ENCODE measurements at places on chromosomes 1 and 21.

- DNase-seq: peak; percentile 67
These were observed 7.0 kb upstream of the TRIM45 start for GRCh38 chr1:117128323-117129079.

- no peak for DNase-seq
These were observed 141.2 kb upstream of the ST6GALNAC5 start for GRCh38 chr1:76725864-76726619.

DNA sequence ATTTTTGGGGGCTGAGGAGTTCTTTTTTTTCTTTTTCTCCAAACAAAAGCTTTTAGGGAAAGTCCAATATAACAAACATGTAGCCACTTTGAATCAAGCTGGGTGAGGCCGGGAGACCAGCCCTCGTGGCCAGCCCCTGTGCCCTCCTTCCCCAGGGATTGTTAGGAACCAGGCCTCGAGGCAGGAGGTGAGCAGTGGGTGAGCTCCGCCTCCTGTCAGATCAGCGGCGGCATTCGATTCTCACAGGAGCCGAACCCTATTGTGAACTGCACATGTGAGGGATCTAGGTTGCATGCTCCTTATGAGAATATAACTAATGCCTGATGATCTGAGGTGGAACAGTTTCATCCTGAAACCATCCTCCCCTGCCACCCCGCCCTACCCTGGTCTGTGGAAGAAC is 41.8 kb upstream of the TTC22 start:
- DNase-seq: no peak

DNA sequence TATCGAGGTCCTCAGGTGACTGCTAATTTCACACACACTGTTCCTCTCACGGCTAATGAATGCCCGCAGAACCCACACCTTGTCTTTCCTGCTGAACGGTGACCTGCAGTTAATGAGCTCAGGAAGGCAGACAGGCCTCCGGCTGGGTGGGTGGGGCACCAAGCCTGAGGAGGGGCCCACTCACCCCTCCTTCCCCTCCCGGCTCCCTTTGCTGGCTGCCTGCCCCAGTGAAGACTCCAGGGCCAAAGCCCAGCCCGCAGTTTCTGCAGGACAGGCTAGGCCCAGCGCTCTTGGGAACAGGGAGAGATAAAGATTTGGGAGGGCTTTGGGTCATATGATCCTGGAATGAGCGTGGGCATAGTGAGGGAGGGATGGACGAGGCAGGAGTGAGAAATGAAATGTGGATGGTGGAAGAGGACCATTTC is 26.4 kb downstream of the FOXO6 start:
- DNase-seq: peak; percentile 91

DNA sequence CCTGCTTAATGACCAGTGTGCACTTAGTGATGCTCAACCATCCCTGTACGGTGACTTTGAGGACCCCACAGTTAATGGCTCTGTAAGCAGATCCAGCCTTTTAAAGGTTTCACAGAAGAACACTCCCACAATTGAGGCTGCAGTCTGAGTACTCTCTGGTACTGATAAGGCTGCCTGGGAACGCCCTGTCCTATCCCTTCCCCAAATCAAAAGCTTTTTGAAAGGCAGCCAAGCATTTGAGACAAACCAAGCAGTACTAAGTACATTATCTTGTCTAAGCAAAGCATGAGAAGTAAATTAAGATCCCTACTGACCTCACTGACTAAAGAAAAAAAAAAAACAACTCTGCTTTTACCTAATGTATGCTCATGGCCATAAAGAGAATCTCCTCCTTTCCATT is 60.7 kb downstream of the SH3GLB1 start:
- DNase-seq: no peak

Data from astrocyte of the hippocampus (primary cell).